ENCODE measurements at places on chromosomes 3 and 15.

DNA sequence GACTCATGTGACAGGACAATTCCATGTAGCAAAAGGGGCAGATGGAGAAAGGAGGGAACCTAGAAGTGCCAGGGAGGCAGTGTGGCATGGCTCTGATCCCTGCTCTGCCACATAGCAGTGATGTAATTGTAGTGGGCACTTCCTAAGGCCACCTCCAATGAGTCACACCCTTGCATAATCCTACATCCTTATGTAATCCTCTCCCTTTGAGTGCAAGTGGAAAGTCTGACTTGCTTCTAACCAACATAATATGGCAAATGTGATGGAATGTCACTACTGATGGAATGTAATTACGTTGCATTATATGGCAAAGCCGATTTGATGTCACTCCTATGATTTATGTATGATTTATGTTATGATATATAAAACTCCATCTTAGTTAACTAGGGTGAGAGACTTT, 72.9 kb upstream of the ATP2C1 start:
- peak; percentile 71 for DNase-seq

DNA sequence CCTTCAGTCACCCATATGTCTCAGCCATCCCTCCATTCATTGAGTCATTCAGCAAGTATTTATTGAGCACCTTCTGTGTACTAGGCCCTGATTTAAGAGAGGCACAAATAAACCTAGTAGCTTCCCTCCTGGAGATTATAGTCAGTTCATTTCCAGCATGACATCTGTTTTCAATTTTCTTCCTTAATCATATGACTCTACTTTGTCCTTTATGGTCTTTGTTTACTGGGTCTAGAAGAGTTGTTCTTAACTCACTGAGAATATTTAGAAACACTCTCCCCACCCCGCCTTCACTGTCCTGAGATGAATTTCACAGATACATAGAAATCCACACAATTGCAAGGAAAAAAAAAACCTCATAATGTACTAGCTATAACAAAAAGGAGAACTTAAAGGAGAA, 44.8 kb upstream of the ADAMTS9 start:
- no peak for DNase-seq

DNA sequence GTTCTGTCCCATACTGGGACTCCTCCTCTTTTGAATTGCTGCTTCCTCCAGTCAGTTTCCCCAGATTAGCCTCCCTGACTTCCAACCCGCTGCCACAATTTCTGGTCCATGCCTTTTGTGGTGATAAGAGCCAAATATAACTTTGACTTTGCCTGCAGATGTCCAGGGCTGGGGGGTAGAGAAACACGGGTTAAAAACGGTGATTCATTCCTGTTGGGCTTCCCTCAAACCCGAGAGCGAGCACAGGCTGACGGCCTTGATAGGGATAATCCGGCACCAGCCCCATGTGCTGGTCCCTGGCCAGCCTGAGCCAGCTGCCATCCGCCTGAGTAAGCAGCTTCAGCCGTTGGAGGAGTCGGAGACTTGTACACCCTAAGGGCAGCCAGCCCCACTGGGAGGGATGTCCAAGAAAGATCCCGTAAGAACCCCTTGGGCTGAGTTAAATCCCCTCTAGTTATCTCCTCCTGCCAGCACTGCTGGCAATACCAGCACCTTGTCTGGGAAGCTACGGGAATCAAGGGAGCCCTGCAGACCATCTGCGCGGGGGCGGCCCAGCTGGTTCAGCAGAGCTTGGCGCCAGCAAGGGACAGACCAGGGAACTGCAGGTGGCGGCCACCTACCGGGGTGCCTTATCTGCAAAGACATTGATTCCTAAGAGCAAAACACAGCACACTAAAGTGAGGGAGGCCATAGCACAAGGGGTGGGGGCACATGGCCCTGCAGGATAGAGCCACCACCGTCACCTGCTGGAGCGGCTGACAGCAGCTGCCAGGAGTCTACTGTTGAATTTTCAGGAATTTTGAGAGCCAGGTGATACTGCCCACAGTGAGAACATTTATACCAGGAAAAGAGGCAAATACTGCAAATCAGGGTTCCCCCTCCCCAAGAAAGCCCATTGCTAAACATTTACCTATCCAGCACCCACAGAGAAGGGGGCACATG, 18.1 kb downstream of the CSPG4 start:
- DNase-seq = peak; percentile 99

DNA sequence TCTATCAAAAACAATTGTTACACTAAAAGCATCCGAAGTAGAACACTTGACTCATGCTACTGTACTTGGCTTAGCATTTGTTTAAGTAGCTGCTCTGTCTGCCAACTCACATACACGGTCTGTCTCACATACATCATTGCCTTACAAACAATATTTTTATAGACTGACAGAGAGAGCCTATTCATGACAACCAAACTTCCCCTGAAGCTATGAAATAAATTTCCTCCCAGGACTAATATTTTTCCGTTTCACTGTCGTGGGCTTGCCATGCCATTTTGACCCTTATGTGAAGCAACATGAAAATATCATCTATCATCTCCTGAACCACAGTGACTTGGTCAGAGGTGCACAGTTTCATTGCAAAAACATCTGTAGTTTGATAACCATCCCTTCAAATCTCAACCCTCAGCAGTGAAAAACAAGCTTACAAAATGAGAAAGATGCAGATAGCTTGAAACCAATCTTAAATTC, 66.5 kb upstream of the PYGO1 start:
- no peak for DNase-seq

GRCh38 chr15:86347245-86347644, 267.6 kb downstream of the AGBL1 start:
- DNase-seq = no peak

DNA sequence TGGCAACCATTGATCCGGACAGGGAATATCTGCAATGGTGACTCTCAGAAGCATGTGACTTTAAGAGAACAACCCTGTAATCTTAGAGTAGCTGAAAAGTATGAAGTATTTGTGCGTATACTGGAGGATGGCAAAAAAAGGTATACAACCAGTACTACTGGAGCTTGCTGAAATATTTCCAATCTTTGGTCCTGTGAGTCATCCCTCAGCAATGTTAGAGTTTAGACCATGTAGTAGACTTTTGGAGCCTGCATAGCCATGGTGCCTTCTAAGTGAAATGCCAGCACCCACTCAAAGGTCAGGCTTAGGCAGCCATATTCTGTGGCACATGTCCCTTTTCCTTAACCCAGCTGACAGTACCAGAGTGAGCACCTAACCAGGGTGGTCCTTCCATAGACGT, 429.4 kb downstream of the NTRK3 start:
- no peak for DNase-seq

DNA sequence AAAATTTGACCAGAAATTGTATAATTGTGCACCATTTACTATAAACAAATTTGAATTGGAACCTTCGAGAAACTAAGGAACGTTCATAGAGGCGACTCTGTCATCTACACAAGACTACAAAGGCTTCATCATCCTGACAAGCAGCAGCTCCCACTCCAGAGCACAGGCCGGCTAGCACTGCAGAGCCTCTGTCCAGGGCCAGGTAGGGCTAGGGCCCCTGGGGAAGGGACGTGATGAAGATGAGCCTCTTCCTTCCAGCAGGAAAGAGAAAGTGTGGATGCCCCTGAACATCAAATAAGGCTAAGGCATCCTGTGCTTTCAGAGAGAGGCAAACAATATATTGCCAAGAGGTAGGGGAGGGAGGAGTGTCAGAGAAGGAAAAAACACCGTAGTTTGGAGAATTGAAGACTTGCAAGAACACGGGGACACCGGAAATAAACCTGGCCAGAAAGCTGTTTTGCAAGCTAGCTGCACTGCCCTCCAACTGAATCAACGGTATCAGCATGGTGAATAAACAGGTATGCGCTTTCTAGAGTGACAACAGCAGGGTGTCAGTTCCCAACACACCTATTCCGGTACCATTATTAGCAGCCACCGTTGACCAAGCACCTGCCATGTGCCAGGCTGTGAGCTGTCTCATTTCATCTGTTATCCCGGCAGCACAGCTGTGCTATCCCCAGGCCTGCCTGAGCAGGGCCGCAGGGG, 12.4 kb downstream of the XXYLT1 start:
- peak; percentile 53 for DNase-seq

GRCh38 chr3:79326642-79327041, 441.2 kb downstream of the ROBO1 start:
- no peak for DNase-seq

GRCh38 chr3:158094235-158095110, 11.7 kb downstream of the SHOX2 start:
- DNase-seq = no peak

DNA sequence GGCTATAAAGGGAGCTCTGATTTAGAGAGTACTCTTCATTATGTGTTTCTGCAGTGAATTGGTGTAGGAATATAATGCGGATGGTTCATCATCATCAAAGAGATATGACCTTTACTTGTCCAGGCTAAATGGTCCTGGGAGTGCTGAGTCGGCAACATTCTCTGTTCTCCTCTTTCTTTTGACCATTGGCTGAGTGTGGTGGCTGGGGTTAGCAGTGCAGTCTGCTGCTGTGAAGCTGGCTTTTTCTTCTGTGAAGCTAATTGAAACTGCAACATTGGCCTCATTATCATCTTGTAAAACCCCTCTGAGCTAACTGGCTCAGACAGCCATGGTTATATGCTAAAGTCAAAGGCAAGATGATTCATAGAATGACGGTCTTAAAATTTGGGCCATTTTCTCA, 83.8 kb downstream of the THRB start:
- DNase-seq = no peak

GRCh38 chr3:58639001-58639400, 27.6 kb downstream of the FAM3D start:
- no peak for DNase-seq

DNA sequence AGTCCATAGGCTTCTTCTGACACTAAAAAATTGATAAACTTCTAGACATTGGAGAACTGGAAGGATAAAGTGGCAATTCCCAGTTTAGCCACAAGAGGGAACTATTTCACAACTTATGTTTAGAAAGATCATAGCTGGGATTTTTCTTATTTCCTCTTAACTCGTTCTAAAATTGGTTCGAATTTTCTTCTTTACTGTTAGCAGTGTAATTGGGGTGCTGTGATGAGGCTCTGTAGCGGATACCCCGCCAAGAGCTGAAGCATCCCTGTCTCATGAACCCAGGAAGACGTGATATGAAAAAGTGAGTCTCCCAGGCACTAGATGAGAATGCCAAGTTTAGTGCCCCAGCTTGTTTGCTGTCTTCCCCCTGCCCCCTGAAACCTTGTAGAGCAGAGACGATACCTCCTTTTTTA, 85.1 kb downstream of the PDCD6IP start:
- DNase-seq = peak; percentile 70

GRCh38 chr15:67825881-67826716, 790 bp downstream of the SKOR1 start:
- no peak for DNase-seq

DNA sequence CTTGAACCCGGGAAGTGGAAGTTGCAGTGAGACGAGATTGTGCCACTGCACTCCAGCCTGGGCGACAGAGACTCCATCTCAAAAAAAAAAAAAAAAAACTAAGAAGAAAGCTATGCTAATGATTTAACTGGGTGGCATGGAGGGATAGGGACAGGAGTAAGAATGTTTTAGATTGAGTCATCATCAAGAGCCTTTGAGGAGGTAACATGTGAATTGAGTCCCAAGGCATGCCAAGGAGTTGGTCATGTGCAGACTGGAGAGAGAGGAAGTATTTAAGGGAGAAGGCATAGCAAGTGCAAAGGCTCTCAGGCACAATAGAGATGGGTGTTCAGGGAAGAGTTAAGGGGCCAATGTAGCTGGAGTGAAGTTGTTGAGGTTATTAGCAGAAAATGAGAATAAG, 9.1 kb downstream of the BNC1 start:
- no peak for DNase-seq

GRCh38 chr15:58952751-58953150, 19.3 kb upstream of the SLTM start:
- peak; percentile 14 for DNase-seq

DNA sequence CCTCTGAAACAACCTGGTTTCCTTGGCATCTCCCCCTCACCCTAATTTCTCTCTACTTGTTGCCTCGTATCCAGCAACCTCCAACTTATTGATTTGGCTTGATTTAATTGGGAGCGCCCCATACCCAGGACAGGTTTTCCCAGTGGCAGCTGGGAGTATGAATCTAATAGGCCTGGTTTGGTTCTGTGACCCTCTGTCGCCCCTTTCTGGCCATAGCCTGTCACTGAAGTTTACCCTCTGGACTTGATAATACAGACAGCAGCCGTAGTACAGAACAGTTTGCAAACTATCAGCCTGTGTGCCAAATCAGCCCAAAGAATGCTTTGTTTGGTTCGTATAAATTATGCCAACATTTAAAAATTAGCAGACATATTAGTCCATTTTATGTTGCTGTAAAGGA, 525.1 kb upstream of the GOLIM4 start:
- DNase-seq = peak; percentile 24

- DNase-seq = no peak
Observed at GRCh38 chr15:91426412-91426811, 326.4 kb downstream of the SV2B start.

DNA sequence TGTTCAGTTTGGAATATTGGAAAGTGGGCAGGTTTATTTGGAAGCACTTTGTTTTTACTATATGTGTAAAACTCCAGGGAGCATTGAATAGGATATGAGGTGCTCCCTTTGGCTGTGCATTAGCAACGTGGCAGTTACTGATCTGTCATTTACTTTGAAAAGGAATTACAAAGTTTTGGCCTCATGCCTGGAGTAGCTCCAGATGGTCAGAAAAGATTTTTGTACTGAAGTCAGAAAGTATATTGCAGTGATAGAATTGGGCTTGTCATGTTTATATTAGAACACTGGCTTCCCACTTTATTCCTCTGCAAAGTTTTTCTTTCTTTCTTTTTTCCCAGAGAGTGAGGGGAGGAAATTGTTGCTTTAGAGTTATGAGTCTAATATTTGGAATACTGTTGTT, 26.1 kb downstream of the FNDC3B start:
- peak; percentile 30 for DNase-seq

DNA sequence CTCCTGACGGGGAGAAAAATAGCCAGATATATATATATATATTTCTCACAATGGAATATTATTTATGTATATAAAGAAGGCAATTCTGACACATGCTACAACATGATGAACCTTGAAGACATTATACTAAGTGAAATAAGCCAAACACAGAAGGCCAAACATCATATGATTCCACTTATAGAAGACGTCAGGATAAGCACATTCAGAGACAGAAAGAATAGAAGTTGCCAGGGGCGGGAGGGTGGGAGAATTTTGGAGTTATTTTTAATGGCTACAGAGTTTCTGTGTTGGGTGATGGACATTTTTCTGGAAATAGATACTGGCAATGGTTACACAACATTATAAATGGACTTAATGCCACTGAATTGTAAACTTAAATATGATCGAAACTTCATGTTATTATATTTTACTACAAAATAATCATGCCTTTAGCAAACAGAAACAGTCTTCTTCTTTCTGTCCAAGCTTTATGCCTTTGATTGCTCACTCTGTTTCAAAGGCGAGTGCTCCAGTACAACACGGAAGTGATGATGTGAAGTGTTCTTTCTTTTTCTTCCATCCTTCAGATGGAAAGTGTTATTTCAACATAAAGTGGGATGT, 514.0 kb downstream of the OCA2 start:
- DNase-seq = no peak

Measured in myocyte (in vitro differentiated cells).